ENCODE measurements at places on chromosomes 6 and 20.

- DNase-seq: no peak
Observed at GRCh38 chr6:30570263-30570662, 979 bp upstream of the ABCF1 start.

GRCh38 chr6:159089909-159090308 lies 45.1 kb upstream of the TAGAP start:
- DNase-seq: no peak

DNA sequence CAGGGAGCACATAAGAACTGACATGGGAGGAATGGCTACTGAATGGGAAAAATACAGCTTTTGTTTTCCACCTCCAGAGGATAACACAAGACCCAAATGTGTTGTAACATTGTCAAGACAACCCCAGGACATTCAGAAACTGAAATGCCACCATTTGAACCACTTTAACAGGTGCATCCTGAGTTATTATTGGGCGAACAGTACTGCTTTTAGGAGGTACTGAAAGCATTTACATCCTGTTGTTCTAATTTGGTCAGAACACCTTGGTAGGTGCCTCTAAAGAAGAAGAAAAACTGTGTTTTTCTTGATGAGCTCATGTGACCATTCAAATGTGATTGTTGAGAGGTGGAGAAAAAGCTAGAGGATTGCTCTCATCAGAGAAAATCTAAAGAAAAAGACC lies 6.4 kb upstream of the TXNDC5 start:
- DNase-seq: no peak

DNA sequence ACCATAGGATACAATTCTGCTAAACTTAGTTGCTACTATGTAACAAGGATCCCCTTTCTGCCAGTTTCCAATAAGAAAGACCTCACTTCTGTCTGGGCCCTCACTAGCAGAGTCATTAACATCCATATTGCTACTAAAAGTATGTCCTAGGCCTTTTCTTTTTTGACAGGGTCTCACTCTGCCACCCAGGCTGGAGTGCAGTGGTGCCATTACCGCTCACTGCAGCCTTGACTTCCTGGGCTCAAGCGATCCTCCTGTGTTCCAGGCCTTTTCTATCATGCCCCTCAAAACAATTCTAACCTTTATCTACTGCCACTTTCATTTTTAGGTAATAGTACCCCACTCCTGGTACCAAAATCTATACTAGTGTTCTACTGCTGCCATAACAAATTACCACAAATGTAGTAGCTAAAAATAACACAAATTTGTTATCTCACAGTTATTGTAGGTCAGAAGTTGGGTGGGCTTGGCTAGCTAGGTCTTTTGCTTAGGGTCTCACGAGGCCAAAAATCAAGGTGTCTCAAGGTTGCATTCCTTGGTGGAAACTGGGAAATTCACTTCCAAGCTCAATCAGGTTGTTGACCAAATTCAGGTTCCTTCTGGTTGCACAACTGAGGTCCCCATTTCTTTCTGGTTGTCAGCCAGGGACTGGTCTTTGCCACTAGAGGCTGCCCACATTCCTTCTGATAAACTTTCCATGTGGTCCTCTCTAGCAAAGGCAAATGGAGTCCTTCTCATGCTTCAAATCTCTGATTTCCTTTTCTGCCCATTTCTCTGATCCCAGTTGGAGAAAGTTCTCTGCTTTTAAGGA lies 3.0 kb downstream of the CSNK2A1 start:
- no peak for DNase-seq

DNA sequence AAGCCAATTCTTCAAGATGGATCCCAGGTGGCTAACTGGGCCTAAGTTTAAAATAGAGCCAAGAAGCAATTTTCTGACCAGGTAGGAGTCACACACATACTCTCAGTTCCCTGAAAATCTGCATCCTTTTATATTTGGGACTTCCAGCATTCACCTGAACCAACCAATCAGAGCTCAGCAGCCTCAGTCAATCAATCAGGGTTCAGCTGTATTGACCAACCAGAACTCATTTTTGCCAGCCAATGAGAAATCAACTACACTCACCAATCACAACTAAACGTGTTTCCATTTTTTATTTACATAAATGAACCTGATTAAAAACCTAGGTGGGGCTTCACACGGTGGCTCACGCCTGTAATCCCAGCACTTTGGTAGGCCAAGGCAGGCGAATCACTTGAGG lies 37.5 kb downstream of the SLC17A4 start:
- DNase-seq: no peak

GRCh38 chr20:50814438-50815161 lies 19.7 kb downstream of the BCAS4 start:
- no peak for DNase-seq

DNA sequence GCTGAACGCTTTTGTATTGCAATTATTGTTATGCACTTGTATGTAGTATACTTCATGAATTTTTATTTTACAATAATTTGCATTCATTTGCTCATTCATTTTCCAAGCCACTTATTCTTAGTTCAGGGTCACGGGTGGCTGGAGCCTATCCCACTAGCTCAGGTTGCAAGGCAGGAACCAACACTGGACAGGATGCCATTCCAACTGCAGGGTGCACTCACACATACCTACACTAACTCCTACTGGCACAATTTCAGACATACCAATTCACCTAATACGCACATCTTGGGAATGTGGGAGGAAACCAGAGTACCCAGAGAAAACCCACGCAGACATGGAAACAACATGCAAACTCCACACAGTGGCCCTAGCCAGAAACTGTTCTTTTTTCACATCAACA lies 61.8 kb downstream of the LMBRD1 start:
- no peak for DNase-seq

DNA sequence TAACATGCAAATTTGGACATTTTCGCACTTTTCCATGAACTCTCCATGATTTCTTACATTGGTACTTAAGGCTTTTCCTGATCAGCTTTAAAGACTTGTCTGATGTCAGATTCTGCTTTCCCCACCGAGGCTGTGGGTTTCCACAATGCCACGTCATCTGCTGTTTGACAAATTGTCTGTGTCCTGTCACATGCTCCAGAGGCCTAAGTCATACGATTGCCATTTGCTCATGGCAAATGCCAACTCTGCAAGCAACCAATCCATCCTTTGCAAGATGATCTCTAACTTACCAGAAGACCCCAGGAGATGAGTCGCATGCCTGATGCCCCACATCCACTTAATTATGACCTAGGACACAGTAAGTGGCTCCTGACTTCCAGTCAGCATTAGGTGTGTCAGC lies 556.5 kb downstream of the BMP2 start:
- no peak for DNase-seq
